ENCODE measurements at places on chromosomes 4 and X. TPM values are rescaled to one million over a fixed set of nuclear protein-coding genes. Genes with fewer than 3 reads are reported as not detected.
A peak's percentile ranks its signal among the peaks of the same experiment; 100 is the strongest.

DNA sequence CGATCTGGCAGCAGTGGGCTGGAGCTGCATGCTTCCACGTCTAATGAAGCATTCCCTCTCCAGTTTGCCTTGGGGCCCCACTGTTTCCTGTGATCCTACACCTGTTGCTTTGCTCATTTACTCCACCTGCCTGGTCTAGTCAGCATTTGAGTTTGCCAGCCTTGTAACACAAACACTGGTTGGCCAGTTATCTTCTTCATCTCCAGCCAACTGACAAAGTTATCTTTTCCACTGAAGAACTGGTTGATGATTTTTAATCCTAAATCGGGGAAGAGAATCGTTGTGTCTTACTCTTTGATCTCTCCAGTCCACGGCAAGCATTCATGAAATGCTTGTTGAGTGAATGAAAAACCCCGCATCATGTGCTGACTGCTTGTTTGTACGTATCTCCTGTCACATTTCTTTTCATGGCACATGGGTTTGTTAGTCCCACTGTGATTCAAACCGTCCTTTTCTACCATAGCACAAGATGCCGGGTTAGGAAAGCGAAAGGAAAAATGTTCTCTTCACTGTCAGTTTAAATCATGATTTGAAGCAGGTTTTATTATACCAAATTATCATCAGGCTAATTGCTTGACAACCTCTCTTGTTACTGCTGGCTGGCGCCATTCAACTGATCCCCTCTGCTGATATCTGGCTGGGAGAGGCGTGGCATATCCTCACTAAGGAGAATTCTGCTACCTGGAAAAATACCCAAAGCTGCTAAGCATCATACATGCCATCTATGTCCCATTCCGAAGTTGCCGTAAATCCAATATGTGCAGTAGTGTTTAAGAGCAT is 144.8 kb downstream of the SHROOM3 start:
- DNase-seq = no peak

DNA sequence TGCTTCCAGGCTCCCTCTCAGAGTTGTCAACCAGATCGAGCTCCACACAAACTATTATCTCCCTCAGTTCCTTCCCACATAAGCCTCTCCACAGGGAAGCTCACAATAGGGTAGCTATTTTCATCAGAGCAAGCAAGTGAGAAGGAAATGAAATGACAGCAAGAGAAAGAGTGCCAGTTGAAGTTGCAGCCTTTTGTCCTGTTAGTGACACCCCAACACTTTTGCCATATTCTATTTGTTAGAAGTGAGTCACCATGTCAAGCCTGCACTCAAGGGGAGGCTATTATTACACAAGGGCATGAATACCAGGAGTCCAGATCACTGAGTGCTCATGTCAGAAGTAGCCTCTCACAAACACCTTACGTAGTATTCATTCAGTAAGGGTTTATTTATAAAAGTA is 266.3 kb upstream of the NOCT start:
- peak; percentile 28 for DNase-seq

DNA sequence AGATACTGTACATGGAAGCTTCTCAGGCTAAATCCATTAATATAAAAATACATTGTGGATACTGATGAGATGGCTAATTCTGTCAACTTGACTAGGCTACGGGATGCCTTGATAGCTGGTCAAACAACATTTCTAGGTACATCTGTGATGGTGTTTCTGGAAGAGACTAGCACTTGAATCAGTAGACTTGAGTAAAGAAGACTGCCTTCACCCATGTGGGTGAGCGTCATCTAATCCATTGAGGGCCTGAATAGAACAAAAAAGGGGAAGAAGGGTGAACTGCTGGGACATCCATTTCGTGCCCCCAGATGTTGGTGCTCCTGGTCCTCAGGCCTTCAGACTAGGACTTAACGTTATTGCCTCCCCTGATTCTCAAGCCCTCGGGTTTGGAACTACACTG is 3.7 kb upstream of the SRP72 start:
- no peak for DNase-seq

GC gene
- total RNA-seq = not detected

FRAS1 gene
- total RNA-seq = not detected

SMIM43 gene
- total RNA-seq = 1.3 TPM

SOWAHD gene
- total RNA-seq = 1.8 TPM

DCAF8L2 gene
- 0.17 TPM for total RNA-seq
